NCI-H446 treated with DMSO at 0.1 percent for 48 hours (cell line): ENCODE measurements at places on chromosomes 12 and 14.

DNA sequence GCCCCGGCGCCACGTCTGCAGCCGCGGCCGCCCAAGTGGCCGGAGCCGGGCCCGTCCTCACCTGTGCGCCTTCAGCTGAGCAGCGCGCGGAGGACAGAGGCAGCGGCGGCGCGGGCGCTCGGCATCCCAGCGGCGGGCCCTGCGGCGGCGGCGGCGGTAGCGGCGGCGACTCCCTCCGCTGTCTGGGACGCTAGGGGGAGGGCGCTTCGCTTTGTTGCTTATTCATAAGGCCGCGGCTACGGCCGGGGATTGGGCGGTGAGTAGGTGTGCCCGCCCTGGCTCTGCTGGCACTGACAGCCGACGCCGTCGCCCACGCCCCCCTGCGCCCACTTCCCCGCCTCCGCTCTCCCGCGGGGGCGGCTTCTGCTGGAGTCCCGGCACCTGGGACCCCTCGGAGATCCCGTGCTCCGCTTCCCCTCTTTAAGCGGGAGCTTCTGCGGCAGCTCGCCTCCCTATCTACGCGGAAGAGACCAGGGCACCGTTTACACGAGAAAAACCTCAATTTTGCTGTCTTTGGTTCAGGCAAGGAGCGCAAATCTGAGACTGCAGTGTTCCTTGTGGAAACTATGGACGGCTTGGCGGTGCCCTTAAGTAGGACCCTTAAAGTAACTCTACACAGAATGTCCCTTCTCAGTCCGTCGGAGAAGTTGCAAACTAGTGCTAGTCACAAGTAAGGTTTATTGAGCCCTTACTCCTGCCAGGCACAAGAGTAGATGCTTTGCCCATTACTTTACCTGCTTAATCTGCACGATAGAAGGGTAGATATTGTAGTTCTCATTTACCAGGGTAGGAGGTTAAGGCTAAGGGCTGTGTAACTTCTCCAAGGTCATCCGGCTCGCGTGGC lies at the start of gene ARMH4:
TSS of gene ARMH4 (minus strand) at position 200 of the 844 bp plus-strand sequence. CDS start 12,855 bp downstream, outside the sequence.
- DNase-seq, result peak; percentile 44

- no peak for DNase-seq
Measured at GRCh38 chr14:70168406-70168805, 20.3 kb downstream of the SLC8A3 start.

DNA sequence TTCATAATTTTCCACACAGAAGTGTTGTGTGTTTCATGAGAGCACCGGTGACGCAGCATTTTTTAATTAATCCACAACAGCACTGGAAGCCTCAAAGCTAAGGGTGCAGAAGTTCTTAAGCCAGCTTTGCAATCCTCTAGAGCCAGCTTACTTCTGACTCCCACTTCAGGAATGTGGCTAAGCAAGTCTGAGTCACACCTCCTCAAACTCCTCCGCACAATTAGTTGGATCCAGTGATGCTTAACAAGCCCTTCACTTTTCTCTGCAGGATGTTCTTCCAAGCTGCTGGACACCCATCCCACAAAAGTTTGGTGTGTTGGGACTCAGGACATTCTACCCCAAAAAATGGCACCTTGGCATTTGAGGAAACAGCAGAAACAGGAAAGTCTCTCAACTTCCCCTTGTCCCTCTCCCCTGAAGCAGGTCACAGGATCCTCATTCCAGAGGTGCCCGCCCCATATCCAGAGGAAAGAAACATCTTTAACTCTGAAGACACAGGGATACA lies 210.0 kb downstream of the PPM1H start:
- no peak for DNase-seq

- no peak for DNase-seq
Measured at GRCh38 chr14:95537298-95538089, 2.6 kb downstream of the GLRX5 start.

- no peak for DNase-seq
Measured at GRCh38 chr12:56657416-56658379, 11.9 kb upstream of the ATP5F1B start.

- DNase-seq, result no peak
Measured at GRCh38 chr14:77589099-77589498, 27.3 kb downstream of the SPTLC2 start.

DNA sequence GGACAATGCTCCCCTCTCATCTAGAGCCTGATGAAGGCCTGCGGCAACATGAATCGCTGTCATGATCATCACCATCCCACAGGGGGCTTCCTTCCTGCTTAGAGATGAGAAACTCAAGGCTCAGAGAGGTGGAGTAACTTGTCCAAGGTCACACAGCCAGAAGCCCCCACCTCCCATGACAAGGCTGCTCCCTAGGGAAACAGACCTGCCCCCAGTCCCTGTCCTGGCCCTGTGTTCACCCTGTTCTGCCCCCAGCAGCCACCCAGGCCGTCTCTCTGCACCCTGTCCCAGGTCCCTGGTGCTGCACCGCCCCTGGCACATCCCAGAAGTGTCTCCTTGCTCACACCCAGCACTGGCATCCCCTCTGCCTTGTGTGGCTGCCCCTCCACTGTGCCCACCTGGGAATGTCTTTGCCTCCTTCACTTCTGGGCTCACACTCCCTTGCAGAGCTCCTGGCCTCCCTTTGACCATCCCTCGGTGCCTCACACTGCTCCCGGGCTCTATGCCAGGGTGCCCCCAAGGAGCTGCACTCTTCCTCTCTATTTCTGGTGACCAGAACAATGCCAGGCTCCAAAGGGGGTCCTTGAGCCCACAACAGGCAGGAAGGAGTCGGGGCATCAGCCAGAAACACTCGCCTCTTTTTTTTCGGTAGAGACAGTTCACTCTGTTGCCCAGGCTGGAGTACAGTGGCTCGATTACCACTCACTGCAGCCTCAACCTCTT lies 70.5 kb downstream of the BCL11B start:
- no peak for DNase-seq

GRCh38 chr12:6110006-6110405 lies 14.5 kb downstream of the VWF start:
- no peak for DNase-seq

DNA sequence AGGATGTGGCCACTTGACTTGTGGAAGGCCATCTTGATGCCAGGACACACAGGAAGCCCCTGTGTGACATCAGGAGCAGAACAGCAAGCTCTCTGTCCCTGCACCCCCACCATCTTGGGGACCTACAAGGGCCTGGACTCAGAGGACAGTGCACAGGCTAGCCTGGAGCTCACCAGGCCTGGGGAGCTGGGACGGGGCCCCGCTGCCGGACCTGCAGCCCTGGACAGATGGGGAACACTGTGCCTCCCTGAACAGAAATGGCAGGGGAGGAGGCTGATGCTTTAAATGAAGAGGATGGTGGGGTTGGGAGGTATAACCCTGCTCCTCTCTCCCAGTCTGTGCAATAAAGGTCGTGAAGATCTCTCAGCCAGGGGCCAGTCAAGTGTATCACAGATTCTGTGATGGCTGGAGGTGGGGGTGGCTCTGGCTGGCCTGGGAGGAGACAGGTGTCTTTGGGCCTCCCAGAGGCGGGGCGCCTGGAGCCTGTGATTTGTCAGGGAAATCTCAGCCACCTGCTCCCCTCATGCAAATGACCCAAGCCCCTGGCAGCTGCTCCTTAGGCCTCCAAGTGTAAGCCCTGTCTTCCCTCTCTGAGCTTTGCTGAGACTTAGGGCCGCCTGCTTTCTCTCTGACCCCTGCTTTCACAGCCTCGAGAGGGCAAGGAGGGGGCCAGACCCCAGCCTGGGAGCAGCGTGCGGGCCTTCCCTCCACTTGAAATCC lies 1.1 kb upstream of the GNB3 start:
- DNase-seq, result no peak

GRCh38 chr14:23406244-23406643 lies 1.8 kb downstream of the MYH6 start:
- no peak for DNase-seq
